H1 (cell line): ENCODE measurements at places on chromosomes 7 and 10.
A peak's percentile ranks its signal among the peaks of the same experiment; 100 is the strongest.

- peak; percentile 77 for DNase-seq
Observed at GRCh38 chr10:100744136-100744986, 1.0 kb upstream of the PAX2 start.

DNA sequence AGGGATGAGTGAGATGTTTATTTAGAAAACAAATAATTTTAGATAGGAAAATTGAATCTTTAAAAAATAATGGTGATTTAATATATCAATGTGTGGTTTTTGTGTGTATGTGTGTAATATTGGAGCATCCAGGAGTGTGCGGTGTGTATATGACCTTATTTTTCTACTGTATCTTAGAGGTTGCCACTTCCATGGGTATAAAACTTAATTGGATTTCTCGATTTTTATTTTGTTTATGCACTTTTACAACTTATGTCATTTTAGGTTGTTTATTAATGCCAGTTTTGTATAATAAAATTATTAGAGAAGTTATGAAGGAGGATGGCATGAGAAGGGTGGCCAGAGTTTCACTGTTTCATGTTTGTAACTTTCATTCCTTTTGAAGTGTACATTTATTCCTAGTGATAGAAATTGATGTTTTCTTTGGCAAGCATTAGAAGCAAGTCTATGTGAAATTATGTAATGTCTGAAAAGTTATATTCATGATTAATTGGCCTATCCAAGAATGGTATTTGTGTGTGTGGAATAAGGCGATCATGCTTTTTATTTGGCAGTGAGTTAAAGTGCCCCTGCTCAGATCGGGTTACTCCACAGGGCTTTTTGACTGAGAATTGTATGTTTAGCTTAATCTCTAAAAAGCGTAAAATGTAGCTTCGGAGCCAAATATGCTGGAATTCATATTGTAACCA, 110.3 kb downstream of the KAT6B start:
- DNase-seq, result no peak

GRCh38 chr7:26197153-26198115, 3.1 kb downstream of the HNRNPA2B1 start:
- no peak for DNase-seq

- no peak for DNase-seq
Observed at GRCh38 chr7:25988640-25989039, 163.4 kb upstream of the NFE2L3 start.
